ENCODE measurements at places on chromosomes 4 and X. TPM values are rescaled to one million over a fixed set of nuclear protein-coding genes. Genes with fewer than 3 reads are reported as not detected.
A peak's percentile ranks its signal among the peaks of the same experiment; 100 is the strongest.

The NIPAL1 gene
- total RNA-seq, result 1.1 TPM

The PORCN gene
- 13.5 TPM for total RNA-seq

The CLGN gene
- not detected for total RNA-seq

The PCDH18 gene
- not detected for total RNA-seq

The TMPRSS11F gene
- not detected for total RNA-seq

The ADGRG2 gene
- total RNA-seq, result not detected

The ERVMER34-1 gene
- total RNA-seq, result 0.20 TPM

The AMOT gene
- 1.5 TPM for total RNA-seq

The PFKFB1 gene
- total RNA-seq, result 0.53 TPM

The ERCC6L gene
- 10.2 TPM for total RNA-seq

The FAM9B gene
- total RNA-seq, result not detected

The ZCCHC18 gene
- 3.1 TPM for total RNA-seq

DNA sequence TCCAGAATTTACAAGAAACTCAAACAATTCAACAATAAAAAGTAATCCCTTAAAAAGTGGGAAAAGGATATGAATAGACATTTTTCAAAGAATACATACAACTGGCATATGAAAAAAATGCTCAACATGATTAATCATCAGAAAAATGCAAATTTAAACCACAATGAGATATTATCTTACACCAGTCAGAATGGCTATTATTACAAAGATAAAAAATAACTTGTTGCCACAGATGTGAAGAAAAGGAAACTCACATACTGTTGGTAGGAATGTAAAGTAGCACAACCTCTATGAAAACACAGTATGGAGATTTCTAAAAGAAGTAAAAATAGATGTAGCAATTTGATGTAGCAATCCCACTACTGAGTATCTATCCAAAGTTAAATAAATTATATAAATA is 65.1 kb upstream of the DIAPH2 start:
- DNase-seq, result no peak

DNA sequence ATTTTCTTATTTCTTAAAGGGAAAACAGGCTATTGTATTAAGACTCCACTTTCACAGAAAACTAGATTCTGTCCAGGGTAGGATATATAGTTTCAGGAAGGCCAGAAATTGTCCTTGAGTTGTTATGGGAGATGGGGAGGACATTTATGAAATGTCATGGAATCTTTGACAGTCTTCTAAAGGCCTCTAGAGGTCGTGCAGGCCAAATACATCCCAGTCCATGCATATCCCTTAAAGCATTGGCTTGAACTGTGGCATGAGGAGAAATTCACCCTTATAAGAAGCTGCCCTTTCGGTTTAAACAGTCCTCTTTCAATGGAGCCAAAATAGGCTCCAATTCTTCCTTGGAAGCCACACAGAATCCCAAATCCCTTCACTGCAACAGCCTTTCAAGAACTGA is 183.6 kb upstream of the NOCT start:
- no peak for DNase-seq

GRCh38 chrX:121479406-121479805 is 432.0 kb downstream of the GLUD2 start:
- DNase-seq, result no peak

- no peak for DNase-seq
Measured at GRCh38 chr4:23769406-23769805, 120.4 kb downstream of the PPARGC1A start.

DNA sequence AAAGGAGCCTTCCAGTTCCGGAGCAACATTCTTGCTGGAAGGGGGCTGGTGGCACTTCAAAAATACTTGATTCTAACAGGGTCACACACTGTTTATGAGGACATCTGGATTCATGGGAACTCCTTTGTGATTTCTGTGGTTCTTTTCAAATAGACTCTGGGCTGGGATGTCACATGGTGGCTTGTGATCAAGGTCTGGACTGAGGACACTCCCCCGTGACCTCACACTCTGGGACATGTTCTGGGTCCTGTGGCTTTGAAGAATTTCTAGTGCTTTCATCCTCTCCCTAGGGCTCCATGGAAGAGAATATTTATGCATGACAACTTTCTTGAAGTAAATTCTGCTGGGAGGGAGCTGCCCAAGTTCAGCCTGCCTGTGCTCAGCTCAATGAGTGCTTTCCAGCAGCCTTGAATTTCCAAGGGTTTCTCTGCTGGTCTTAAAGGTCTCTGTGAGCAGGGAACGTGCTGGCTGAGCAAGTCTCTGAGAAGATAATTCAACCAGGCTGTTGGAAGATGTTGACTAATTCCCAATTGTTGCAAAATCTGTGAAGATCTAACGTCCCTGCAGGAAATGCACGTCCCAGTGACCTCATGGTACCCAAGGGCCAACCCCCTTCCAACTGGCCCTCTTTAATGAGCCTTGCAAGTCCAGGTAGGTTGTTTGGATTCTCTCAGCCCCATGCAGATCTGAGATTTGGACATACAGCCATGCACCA is 36.3 kb downstream of the GPR143 start:
- no peak for DNase-seq

GRCh38 chr4:3530051-3530450 is 2.2 kb downstream of the LRPAP1 start:
- DNase-seq, result peak; percentile 34

DNA sequence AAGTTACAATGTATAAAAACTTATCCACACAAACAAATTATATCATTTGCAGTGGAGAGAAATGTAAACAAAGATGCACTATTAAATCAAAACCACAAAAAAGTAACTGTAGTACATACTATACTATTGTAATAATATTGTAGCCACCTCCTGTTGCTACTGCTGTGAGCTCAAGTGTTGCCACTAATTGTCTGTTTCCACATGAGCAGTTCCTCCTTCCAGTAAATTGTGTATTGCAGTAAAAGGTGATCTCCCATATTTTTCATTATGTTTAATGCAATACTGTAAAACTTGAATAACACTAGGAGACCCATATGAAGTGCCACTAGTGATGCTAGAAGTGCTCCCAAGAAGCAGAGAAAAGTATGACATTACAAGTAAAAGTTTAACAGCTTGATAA is 11.7 kb downstream of the LIN54 start:
- DNase-seq, result no peak

DNA sequence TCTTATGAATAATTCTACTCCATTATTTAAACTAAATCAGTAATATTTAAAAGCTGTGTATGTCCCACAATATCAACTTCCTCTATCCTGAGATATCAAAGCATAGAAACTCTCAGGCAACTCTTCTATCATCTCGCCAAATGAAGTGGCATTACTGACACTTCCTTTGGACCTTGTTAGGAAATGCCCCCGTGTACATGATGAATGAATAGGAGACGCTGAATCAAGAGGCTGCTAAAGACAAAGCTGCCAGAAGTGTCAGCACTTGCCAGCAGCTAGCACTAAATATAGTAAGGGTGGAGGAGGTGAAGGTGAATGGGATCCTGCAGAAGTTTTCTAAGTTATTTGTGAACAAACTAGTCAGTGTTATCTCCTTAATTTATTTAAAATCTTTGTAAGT is 99.5 kb upstream of the BLTP1 start:
- DNase-seq, result no peak

- DNase-seq, result no peak
Measured at GRCh38 chrX:40968180-40968579, 117.1 kb upstream of the USP9X start.

GRCh38 chr4:100828986-100829685 is 311.3 kb upstream of the EMCN start:
- no peak for DNase-seq

- no peak for DNase-seq
Measured at GRCh38 chr4:120841580-120841979, 80.9 kb downstream of the PRDM5 start.

DNA sequence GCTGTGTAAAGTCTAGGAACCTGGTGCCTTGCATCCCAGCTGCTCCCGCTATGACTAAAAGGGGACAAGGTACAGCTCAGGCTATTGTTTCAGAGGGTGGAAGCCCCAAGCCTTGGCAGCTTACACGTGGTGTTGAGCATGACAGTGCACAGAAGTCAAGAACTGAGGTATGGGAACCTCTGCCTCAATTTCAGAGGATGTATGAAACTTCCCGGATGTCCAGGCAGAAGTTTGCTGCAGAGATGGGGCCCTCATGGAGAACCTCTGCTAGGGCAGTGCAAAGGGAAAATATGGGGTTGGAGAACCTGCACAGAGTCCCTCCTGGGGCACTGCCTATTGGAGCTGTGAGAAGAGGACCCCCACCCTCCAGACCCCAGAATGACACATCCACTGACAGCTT is 76.6 kb downstream of the DDX60 start:
- no peak for DNase-seq

GRCh38 chr4:82584931-82585330 is 23.1 kb upstream of the TMEM150C start:
- DNase-seq, result no peak

DNA sequence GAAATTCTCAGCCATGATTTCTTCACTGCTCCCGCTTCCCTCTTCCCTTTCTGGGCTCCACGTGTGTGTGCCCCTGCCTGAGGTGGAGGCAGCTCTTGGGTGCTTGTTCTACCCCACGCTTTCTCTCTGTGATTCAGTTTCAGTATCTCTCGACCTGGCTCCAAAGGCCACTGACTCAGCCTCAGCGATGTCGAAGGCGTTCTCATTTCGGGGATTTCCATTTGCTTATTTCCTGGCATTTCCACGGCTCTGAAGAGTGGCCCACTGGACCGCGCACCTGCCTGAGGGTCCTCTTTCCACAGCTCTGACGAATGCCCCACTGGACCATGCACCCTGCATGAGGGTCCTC is 52.4 kb downstream of the GAK start:
- DNase-seq, result peak; percentile 24

DNA sequence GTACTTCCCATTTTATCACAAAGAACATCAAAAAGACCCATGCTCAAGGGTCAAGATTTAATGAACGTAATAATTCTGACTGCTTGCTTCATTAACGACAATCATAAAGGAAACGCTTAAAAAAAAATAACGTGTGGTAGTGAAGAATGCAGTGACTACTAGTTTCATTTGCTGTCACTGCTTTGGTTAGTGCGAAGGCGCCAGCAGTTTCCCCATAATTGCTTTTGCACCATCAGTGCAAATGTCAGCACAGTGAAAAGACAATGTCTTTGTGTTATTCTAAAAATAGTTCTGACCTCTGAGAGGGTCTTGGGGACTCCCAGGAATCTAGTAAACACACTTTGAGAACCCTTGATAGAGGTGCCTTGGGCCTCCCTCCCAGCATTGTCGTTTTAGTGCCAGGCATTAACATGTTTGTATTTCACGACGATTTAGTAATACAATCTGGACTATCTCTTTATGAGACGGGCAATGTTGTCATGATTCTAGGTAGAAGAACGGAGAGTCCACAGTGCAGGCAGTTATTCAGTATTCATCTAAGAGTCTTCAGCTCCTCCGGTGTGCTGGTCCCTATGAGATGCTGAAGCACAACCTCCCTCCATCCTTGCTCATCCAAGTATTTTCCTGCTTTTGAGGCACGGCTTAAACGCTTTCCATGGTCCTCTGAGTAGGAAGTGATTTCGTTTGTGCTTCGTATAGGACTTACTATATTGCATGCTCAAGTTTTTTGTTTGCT is 71.0 kb downstream of the AFF1 start:
- no peak for DNase-seq

GRCh38 chr4:8070736-8071718 is 87.6 kb downstream of the ABLIM2 start:
- DNase-seq, result no peak

- DNase-seq, result no peak
Measured at GRCh38 chrX:153600032-153600373, 1.1 kb upstream of the CCNQ start.

DNA sequence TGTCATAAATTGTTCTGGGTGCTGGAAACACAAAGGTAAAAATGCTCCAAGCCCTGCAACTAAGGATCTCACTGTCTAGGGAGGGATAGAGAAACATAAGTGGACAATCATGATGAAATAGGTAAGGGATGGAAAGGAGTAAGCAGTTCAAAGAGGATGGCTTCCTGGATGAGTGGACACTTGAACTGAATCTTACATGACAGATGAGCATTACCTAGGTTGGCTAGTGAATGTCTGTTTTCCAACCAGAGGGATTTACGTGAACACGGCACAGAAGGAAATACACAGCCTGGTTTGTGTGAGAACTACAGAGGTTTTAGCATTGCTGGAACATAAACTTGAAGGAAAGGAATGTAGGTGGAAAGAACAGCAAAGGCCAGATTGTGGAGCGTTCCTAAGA is 150.2 kb upstream of the GALNT7 start:
- DNase-seq, result no peak

GRCh38 chr4:88599298-88599697 is 7.0 kb downstream of the HERC3 start:
- no peak for DNase-seq
